MG63 (cell line): ENCODE measurements at places on chromosomes 1 and 21.
A peak's percentile ranks its signal among the peaks of the same experiment; 100 is the strongest.

GRCh38 chr21:42414928-42415769, 11.4 kb downstream of the UBASH3A start:
- peak; percentile 28 for DNase-seq

GRCh38 chr21:35408401-35408800, 359.3 kb upstream of the RUNX1 start:
- DNase-seq, result no peak

DNA sequence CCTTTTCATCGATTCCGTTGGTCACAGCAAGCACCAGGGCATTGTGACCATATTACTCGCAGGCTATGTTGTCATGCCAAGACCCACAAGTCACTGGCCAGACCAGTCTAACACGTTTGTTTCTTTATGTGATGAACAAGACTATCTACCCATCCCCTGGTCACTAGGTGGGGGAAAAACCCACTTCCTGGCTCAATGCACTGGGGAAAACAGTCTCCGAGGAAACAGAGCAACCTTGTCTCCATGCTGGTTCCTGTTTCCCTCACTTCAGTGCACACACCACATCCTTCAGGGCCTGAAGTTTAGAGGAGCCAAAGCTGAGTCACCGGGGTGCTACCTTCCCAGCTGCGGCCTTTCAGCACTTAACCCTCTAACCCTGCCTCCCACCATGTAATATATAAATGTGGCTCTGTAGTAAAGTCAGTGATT, 20.9 kb downstream of the ERICH3 start:
- peak; percentile 9 for DNase-seq

- DNase-seq, result no peak
These were observed 40.0 kb downstream of the ATP2B4 start for GRCh38 chr1:203666609-203667008.

GRCh38 chr1:111006556-111006955, 42.8 kb upstream of the LRIF1 start:
- no peak for DNase-seq

DNA sequence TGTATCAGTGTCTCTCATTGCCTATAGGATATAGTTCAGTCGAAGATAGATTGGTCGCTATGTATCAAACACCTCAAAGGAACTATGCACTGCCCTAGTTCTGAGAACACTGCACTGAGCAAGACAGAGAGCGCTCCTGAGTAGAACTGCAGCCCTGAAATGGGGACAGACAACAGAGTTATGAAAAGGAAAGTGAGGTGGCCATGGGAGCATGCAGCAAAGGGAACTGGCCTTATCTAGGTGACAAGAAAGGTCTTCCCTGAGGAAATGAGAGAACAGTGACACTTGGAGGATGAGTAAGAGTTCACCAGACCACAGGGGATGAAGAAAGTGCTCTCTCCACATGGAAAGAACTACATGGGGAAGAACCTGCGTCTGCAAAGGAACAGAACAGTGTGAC, 7.5 kb upstream of the G0S2 start:
- no peak for DNase-seq

- DNase-seq, result peak; percentile 49
These were observed 53.5 kb downstream of the MIGA1 start for GRCh38 chr1:77832901-77833300.
